Cardiac fibroblast (primary cell): ENCODE measurements at places on chromosomes 2 and 18.

DNA sequence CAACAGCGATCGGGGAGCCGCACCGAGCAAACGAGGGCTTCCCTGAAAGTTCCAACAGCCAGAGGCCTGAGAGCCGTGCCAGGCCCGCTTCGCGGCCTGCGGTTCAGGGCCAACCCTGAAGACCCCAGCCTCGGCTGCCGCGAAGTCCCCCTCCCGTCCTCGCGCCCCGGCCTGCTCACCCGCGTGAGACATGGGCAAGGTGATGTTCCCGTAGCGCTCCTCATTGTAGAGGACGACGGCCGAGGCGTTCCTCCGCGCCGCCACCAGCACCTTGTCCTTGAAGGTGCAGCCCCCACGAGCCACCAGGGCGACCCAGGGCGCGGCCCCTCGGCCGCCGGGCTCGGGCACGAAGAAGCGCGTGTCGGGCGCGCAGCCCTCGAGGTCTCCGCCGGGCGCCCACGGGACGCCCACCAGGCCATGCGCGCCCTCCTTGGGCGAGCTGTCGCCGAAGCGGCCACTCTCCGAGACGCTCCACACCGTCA lies 510 bp downstream of the RNF149 start:
- peak; percentile 29 for DNase-seq

- DNase-seq, result no peak
Measured at GRCh38 chr2:234747032-234747431, 204.8 kb upstream of the SH3BP4 start.

DNA sequence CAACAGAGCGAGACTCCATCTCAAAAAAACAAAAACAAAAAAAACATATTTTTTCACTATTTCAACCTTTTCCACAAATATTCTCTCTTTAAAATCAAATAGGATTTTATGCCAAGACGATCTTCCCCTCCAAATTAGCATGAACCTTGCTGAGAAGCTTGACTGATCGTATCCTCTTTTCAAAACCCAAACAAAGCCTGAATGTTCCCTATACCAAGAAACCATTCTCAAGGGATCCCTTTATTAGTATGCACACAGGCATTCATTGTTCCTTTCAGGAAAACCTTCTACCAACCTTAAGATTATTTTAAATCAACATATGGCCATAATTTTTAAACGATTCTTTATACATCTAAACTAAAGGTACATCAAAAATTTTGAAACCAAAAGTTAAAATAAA lies 6.3 kb downstream of the SPIRE1 start:
- no peak for DNase-seq

- DNase-seq, result no peak
Measured at GRCh38 chr18:11741505-11742145, 52.6 kb downstream of the GNAL start.

DNA sequence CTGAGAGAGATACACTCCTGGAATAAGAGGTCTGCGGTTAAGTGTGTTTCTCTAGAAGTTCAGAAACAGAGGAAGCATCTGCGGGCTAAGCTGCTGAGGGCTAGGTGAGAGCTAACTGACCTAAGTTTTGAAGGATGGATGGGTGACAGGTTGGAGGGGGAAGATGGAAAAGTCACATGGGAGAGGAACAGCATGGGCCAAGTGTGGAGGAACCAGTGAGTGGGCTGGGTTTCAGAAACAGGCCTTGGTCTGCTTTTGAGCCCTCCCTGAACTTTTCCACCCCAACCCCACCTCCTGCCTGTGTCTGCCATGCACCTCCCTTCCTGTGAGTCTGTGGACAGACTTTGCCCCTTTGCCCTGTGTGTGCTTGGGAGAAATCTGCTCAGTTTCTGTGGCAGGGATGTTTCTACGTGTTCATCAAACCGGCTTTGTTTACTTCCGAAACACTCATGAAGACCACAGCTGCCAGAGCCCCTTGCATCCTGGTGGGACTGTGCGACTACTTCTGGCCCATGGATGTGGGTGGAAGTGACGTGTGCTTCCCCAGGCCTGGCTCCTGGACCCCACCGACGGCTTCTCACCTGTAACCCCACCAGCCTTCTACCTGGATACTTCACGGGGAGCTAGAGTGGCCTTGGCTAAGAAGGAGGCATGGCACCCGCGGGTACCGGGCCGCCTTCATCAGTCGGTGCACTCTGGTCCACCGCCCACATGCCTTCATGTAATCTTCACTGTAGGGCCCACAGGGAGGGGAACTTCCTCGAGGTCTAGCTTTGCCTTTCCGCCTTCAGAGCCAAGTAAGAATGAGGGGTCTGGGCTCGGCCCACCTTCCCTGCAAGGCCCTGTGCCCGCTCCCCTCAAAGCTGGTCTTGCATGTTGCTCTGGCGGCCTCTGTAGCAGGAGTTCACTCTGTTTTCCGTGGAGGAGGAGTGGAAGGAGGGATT lies 1.4 kb upstream of the HPCAL1 start:
- DNase-seq, result no peak

GRCh38 chr2:234996069-234996940 lies 44.5 kb downstream of the SH3BP4 start:
- peak; percentile 65 for DNase-seq

GRCh38 chr18:5266721-5267120 lies 28.8 kb downstream of the ZBTB14 start:
- no peak for DNase-seq

- no peak for DNase-seq
Measured at GRCh38 chr18:75723521-75724340, 296.2 kb upstream of the SMIM21 start.

DNA sequence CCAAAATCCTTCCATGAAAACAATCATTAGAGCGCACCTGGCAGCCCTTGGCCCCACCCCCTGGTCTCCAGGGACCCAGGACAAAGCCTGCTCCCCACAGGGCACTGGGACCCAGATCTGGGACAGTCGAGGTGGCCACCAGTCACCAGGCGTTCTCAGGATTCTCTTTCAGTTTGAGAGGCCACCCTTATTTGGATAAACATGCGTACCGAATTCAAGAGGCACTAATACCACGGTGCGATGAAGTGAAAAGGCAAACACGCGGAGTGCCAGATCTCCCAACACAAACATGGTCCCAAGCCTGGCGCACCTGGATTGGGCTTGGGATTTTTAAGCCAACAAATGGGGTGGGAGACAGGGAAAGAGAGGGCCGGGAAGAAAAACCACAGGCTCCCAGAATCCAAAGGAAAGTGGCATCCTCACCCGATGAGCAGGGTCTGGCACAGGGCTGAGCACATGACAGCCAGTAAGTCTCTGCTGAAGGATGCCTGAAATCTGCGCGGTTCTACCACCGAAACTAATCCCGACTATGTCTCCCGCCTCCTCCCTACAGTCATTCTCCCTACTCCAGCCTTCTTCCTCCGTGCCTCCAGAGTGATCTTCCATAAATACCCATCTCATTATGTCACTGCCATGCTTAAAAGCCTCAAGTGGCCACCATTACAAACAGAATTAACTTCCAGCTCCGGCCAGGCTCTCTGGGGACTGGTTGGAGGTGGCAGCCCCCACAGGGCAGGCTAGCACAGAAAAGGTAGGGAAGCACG lies 60.9 kb upstream of the KLHL29 start:
- DNase-seq, result no peak

DNA sequence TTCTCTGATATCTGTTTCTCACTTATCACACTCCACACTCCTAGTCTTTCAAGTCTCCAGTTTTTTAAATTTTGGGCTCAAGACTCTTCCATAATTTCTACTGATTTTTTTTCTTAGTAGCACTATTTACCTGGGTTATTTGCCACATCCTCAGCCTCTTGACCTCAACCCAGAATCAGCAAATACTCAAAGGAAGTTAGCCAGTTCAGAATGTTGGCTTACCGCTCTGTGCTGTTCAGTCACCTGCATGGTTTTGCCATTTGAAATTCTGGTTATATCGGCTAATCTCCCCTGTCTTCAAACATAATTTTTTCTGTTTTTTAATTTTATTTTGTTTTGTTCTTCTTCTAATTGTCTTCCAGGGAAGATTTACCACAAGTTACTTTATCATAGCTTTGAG lies 412.6 kb downstream of the PTH2R start:
- no peak for DNase-seq

DNA sequence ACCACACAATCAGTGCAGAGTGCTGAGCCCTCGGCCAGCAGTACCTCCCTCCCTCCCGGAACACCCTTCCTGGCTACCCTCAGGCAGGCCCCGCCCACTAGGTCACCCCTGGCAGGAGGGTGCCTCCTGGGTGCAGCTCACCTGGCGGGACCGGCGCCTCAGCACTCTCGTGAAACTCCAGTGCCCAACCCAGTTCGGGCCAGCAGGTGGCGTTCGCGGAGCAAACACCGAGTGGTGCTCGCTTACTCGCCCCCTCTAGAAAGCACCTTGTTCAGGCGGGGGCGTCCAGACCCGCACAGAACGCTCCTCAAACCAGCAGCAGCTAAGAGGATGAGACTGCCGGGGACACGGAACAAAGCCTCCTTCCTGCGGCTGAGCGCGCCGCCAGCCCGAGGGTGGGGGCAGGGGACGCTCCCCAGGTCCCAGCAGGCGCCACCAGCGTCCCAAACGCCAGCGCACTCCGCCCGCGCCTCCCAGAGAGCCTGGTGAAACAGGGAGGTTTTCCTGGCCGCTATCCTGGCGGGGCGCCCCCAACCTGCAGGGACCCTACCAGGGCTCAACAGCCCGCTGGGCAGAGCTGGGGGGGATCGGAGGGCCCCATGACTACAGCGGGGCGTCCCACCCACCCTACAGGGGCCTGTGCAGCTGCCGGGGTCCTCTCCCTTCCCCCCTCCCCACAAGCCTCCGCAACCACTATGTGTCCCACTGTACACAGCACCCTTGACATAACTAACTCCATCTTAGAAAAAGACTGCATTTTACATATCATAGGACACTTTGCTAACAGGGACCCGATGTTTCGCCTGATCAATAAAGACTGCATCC lies 44.7 kb downstream of the MRPS5 start:
- DNase-seq, result peak; percentile 51

DNA sequence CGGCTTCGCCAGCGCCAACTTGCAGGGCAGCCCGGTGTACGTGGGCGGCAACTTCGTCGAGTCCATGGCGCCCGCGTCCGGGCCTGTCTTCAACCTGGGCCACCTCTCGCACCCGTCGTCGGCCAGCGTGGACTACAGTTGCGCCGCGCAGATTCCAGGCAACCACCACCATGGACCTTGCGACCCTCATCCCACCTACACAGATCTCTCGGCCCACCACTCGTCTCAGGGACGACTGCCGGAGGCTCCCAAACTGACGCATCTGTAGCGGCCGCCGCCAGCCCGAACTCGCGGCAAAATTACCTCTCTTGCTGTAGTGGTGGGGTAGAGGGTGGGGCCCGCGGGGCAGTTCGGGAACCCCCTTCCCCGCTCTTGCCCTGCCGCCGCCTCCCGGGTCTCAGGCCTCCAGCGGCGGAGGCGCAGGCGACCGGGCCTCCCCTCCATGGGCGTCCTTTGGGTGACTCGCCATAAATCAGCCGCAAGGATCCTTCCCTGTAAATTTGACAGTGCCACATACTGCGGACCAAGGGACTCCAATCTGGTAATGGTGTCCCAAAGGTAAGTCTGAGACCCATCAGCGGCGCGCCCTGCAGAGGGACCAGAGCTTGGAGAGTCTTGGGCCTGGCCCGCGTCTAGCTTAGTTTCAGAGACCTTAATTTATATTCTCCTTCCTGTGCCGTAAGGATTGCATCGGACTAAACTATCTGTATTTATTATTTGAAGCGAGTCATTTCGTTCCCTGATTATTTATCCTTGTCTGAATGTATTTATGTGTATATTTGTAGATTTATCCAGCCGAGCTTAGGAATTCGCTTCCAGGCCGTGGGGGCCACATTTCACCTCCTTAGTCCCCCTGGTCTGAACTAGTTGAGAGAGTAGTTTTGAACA lies 15.1 kb downstream of the HOXD3 start:
- no peak for DNase-seq

DNA sequence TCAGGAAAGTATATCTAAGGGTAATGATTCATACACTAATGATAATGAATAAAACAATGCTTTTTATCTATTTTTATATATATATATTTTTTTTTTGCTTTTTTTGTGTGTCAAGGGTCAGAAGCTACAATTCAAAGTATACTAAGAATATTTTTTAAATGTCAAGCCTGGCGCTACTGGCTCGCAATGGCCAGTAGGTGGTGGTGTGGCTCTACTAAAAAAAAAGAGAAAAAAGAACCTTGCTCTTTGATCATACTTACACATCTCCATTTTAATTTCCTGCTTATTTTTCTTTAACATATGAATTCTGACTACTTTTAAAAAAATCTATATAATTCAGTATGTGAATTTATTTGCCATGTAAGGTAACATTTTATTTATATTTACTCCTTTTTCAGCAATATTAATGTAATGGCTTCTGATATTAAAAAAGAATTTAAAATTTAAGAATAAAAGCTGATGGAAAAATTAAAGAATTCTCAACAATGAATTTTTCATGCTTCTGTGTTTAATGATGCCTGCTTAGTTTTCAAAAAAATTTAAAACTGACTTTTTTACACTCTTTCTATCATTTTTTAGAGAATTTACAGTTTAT lies 232.9 kb downstream of the GULP1 start:
- DNase-seq, result peak; percentile 82

DNA sequence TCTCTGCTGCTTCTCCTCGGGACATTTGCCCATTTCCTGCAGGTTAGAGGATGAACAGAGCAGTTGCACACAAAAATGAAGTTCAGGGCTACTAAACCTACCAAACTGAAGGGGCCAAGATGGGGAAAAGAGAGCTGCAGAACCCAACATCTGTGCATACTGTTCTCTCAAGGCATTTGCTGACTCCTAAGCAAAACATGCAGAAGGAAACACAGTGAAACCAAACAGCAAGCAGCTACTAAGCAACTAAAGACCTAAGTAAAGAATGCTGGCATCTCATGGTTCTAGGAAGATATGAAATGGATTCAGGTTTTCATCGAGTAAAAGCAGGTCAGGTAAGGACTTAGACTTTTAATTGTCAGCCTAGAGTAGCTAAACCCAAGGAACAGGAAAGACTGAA lies 111.9 kb upstream of the SYT4 start:
- DNase-seq, result peak; percentile 18

- peak; percentile 83 for DNase-seq
Measured at GRCh38 chr2:145984580-145984979, 1464.7 kb upstream of the ZEB2 start.

DNA sequence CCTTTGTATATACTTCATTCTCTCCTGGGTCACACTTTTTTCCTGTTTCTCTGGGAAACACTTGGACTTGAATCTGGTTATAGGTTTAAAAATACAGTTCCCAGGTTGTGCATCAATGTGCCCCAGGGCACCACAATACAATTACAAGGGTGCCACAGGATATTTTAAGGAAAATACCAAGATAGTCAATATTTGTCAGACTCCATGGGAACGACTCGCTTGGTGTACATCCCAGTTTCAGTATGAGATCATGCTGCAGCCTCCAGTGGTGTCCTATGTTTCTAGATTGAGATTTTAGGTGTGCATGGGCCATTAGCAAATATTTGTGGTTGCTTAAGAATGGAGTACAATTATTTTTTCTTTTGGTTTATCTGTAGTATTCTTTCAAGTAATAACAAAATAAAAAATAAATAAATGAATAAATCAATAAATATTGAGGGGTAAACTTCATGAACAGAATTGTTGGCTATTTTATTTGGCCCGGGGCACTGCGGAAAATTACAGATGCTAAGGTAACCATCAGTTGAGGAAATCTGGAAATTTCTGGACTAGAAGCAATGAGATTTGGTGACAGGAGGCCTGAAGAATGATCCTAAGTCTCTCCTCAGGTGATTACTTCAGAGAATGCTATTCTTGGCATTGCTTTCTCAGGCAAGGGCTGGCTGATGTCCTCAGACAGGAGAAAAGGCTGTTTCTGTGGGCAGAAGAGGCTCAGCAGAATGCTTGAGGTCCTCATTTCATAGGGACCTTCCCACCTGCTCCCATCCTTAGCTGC lies 649.3 kb upstream of the SOX11 start:
- no peak for DNase-seq

- no peak for DNase-seq
Measured at GRCh38 chr2:726169-726568, 49.0 kb upstream of the TMEM18 start.

GRCh38 chr2:61221819-61222218 lies 59.8 kb downstream of the C2orf74 start:
- no peak for DNase-seq
